ENCODE measurements at places on chromosomes 1 and 21. TPM values are rescaled to one million over a fixed set of nuclear protein-coding genes. Genes with fewer than 3 reads are reported as not detected.

DNA sequence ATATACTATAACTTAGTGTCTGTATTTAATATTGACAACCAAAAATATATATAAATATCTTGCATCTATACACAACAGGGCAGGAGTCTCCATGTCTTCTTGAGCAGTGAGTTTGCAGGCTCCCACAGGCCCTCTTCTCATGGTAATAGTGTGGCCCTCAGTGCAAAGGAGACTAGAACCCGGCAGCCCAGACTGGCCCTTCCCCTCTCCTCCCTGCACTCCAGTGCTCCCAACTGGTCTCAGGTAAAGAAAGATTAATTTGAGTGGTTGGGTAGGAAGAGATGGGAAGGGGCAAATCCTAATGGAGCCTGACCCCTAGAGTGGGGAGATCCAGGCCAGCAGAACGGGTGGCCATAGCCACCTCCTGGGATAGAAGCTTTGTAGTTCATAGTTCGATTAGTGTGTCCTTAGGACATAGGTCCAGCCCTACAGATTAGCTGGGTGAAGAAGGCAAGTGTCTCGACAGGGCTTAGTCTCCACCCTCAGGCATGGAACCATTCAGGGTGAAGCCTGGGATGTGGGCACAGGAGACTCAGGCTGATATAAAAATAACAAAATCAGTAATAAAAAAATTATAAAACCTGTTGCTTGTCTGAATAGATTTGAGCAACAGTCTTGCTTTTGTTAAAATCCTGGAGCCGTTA is 32.3 kb downstream of the SLC2A1 start:
- no peak for DNase-seq

GRCh38 chr1:153990468-153991150 is at the start of gene RPS27:
Gene RPS27 (plus strand): TSS chr1:153990762. CDS start chr1:153990797, 35 bp downstream.
- DNase-seq, result peak; percentile 92

- DNase-seq, result no peak
Measured at GRCh38 chr1:221829327-221830015, 87.6 kb upstream of the DUSP10 start.

- no peak for DNase-seq
Measured at GRCh38 chr1:30879126-30879786, 29.3 kb downstream of the SDC3 start.

DNA sequence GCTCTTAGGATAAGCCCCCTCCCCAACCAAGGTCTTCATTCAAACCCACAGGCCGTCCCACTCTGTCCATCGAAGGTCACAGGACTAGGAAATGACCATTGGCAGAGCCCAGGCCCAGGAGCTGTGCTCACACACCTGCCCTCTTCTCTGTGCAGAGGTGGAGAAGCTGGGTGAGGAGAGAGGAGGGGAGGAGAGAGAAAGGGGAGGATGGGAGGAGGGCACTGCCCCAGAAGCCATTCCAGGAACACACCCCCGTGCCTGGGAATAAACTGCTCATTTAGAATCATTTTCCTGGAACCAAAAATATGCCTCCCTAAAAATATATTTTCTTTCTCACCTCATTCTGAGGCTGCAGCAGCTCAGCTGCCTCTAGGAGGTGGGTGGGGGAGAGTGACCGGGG is 6.4 kb upstream of the SDC3 start:
- no peak for DNase-seq

- DNase-seq, result no peak
Measured at GRCh38 chr1:203867802-203868201, 6.4 kb downstream of the SNRPE start.

GRCh38 chr1:228208831-228209551 is 1.1 kb downstream of the OBSCN start:
- no peak for DNase-seq

DNA sequence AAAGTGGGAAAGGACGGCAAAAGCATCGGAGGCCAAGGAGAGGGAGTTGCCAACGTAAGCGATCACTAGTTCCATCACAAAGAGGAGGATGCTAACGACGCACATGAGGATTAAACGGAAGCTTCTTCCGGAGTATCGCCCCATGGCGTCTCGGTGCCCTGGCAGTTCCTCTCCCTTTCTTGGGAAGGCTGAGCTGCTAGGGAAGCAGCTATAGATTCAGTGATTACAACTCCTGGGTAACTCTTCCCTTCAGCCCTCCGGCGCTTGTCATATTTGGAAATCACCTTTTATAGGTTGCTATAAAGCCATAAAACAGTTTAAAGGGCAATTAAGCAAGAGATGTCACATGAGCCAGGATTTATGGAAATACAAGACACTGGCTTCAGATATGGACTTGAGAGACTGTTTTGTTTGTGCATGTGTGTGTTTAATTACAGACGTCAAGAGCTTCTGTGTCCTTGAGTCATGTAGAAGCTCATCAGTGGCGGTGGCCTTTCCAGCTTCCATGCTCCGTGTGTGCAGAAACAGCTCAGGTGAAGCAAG is 30.6 kb upstream of the SLC30A10 start:
- DNase-seq, result no peak

DNA sequence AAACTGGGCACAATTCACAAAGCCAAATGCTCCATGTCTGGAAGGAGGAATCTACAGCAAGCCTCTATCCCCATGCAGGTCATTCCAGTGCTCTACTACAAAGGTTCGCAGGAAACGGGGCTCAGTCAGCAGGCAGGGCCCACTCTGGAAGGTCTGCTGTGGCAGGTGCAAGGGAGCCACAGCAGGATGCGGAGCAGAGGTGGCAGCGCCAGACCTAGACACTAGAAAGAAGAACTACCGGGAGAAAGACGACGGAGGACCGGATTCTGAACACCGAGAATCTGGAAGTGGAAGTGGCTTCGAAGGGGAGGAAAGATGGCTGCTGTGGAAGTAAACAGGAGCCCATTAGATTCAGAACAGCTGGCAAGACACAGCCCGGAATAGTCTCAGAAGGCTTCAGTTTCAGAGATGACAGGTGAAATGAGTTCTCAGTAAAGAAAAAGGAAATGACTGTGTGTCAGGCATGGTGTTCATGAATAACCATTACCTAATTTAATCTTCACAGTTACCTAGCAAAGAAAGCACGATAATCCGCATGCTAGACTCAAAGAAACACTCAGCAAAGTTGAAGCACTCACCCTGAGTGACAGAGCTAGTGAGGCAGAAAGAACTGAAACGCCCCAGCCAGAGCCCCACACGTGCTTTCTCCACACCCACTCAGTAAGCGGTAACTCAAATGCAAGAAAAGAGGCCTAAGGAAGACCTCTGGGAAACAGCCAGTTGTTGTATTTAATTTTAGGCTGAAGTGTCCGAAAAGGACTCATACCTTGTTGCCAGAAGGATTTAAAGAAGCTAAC is 21.4 kb downstream of the SETD4 start:
- DNase-seq, result no peak

DNA sequence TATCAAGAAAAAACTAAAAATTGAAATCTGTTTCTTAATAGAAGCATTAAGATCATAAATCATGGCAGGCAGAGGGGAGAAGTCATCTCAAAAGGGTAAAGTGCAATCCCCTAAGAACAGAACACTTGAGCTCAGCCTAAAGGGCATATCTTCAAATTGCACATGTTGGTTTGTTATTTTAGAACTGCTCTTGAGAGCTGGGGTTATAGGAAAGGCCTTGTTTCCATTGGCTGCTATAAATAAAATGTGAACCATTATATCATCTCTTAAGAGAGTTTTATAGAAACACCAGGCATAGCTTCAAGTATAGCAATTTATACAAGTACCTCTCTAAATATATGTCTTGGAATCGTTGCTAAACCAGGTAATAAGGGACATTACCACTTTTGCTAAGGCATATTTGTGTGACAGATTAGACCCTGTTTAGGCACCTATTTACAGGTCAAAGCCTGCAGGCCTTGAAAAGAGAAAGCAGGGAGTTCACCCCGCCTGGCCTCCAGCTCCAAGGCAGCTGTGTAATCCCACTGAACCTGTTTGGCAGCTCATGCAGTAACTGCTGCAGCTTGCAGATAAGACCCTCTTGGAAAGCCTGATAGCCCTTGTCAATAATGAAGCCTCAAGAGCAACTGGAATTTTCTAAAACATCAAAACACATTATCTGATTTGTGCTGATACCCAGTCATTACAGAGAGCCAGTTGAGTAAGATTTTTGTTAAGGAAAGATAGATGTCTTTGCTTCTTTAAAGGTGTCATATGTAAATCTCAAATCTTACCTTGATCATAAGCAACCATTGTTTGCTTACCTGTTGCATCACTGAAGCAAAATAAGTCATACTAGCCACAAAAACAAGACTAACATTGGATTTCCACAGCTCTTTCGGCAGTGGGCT is 24.2 kb upstream of the SYDE2 start:
- DNase-seq, result peak; percentile 83

DNA sequence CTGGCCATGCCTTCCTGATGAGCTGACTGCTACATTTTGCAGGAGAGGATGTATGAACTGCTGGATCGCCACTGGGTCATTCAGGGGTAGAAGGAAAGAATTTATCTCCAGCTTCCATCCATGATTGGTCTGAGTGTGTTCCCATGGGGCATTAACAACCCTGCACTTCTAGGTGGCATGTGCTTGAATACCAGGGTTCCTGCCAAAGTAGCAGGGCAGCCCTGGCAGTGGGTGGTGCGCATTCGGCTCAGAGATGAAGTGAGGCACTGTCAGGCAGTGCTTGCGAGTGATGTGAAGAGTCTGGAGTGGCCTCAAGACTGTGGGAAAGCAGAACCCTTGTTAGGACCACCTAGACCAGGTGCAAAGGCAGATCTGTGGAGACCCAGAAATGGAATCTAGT is 294.9 kb downstream of the ASTN1 start:
- no peak for DNase-seq

GRCh38 chr1:115925467-115925866 is 50.8 kb upstream of the SLC22A15 start:
- DNase-seq, result no peak

DNA sequence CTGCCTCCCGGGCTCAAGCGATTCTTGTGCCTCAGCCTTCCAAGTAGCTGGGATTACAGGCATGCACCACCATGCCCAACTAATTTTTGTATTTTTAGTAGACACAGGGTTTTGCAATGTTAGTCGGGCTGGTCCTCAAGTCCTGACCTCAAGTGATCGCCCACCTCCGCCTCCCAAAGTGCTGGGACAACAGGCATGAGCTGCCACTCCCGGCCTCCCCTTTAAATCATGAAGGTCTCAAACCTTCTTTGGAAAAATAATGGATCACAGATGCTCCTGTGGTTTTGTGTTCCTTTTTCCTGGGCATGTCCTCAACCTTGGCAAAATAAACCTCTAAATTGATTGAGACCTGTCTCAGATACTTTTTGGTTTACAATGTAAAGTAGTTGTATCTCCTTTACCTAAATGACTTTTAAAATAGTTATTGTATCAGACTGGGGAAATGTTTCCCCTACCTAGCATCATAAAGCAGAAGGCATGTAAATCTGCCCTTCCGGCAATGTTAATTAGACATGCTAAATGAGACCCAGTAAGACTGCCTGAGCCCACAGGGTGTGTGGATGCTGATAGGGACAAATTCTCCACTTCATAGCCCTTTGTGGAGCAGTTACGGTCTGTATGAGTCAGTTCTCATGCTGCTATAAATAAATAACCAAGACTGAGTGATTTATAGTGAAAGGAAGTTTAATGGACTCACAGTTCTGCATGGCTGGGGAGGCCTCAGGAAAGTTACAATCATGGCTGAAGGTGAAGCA is 27.8 kb downstream of the CBR1 start:
- DNase-seq, result no peak

DNA sequence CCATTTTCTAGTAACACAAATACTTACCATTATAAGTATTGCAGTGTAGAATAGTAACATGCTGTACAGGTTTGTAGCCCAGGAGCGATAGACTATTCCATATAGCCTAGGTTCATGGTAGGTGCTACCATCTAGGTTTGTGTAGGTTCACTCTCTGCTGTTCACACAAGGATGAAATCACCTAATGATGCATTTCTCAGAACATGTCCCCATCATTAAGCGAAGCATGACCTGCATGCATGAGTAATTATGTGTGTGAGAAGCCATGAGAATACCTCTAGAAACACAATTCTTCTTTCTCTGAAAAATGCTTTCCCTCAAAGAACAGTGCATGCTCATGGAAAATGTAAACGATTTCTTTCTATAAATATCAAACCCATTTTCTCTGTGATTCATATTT is 69.3 kb downstream of the NR5A2 start:
- no peak for DNase-seq

DNA sequence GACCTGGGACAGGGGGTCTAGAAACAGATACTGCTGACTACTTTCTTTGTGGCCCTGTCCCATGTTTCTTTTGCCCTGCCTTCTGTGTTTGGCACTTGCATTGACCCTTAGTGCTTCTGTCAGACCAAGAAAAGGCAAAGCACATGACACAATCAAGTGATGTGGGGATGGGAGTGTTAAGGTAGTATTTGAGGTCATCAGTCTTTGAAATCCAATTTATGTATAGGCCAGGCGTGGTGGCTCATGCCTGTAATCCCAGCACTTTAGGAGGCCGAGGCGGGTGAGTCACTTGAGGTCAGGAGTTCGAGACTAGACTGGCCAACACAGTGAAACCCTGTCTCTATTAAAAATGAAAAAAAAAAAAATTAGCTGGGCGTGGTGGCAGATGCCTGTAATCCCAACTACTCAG is 26.0 kb downstream of the SERBP1 start:
- DNase-seq, result no peak

- DNase-seq, result no peak
Measured at GRCh38 chr21:42190486-42190863, 28.5 kb upstream of the ABCG1 start.

DNA sequence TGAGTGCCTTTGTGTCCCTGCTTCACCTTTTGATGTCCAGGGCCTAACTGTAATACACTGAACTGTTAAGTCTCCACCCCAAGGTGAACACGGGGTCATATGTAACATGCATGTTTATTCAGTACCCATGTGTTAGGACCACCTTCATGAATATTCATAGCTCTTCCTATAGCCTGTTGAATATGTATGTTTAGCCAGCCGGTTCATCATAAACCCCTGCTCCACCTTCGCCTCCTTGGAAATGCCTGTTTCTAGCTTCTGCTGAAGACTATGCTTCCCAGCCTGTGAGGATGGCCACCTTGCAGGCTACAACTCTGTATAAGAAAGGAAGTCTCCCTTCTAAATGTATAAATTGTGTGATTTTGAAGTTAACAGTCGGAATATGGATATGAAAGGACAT is 69.3 kb downstream of the C1orf94 start:
- no peak for DNase-seq

DNA sequence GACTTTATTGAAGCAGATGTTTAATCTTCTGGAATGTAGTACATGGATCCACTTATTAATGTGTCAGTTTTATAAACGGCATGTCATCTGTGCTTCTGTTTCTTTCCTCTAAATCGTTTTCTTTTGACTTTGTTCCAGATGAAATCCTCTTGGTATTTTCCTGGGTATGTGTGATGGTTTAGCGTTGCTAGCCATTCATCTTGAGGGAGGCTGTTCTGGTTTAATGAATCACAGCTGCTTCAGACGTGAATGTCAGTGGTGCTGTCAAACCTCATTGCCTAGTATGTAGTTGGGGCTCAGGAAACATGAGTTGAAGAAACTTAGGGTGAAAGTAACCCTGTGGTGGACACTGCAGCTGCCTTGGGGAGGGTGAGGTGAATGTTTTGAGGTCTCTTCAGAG is 33.2 kb downstream of the KCNK1 start:
- no peak for DNase-seq

GRCh38 chr1:17957588-17958267 is 149.9 kb upstream of the IGSF21 start:
- no peak for DNase-seq

OR14K1 gene
- not detected for total RNA-seq

KRTAP21-2 gene
- not detected for total RNA-seq

LCE6A gene
- total RNA-seq, result not detected

OLIG1 gene
- 0.91 TPM for total RNA-seq

RBM11 gene
- 1.2 TPM for total RNA-seq

ACOT11 gene
- total RNA-seq, result 6.8 TPM

FHL3 gene
- 25.8 TPM for total RNA-seq

PLA2G2F gene
- not detected for total RNA-seq

SLC2A5 gene
- 11.5 TPM for total RNA-seq

THEM4 gene
- 39.8 TPM for total RNA-seq

GPR89B gene
- 10.6 TPM for total RNA-seq
